ENCODE measurements at places on chromosomes 5 and 9. TPM values are rescaled to one million over a fixed set of nuclear protein-coding genes. Genes with fewer than 3 reads are reported as not detected.

C9 gene
- total RNA-seq = not detected

PDE6A gene
- total RNA-seq = not detected

ANGPTL2 gene
- 17.9 TPM for total RNA-seq

GAPVD1 gene
- total RNA-seq = 45.5 TPM

FKBP15 gene
- total RNA-seq = 19.9 TPM

DNA sequence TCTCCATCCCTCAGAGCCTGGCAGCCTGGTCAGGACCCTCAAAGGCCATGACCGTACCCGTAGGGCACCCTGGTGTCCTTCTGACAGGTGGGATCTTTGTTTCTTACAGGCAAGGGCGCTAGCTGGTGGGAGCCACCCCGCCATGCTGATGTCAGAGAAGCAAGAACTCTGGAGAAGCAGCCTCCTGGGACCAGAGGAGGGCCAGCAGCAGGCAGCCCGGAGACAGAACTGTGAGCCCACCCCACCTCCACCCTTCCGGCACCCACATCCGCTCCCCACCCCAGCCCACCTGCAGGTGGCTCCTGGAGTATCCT, 42.2 kb upstream of the IL17B start:
- DNase-seq = no peak

GRCh38 chr9:127955294-127956015, 17.8 kb upstream of the DPM2 start:
- DNase-seq = no peak

DNA sequence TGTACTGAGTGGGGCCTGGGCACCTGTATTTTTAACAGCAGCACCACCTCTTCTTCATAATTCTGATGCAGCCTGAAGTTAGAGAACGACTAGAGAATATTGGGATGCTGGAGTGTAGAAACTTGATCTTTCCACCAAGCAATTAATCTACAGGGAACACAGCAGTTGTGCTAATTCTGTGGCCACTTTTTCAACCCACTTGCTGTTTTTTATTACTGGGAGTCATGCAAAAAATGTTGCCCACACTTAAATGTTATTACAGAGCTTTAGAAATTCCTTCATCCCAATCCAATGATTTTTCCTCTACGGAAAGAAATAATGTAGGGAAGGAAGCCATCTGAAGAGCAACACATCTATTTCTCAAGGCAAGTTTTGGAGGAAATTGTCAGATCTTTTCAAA, 190.9 kb upstream of the TUT7 start:
- no peak for DNase-seq

DNA sequence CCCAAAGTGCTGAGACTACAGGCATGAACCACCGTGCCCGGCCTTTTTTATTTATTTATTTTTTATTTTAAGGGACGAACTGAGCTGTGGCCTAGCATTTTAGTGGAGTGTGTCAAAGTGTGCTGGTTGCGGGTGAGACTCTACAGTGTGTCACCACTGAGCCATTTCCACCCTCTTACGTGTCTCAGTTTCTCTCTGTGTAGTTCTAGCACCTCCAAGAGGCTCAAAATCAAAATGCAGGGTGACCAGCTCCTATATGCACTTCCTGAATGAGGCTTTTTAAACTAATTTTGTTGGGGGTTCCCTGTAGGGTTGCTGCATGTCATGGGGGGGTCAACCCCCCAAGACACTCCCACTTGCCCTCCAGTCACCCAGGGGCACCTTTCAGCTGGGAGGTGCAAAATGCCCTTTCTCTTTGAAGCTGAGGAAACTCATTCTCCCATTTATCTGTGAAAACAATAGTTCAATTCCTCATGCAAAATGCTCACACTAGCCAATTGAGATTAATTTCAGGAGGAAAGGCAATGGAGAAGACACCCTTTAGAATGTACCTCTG, 69.3 kb downstream of the COL15A1 start:
- DNase-seq = no peak

- DNase-seq = no peak
Observed at GRCh38 chr9:109787735-109788134, 7.7 kb downstream of the PALM2AKAP2 start.

GRCh38 chr5:31007672-31008071, 185.8 kb upstream of the CDH6 start:
- DNase-seq = no peak
